Regular cardiac myocyte (primary cell): ENCODE measurements at places on chromosomes 3 and 15. TPM values are rescaled to one million over a fixed set of nuclear protein-coding genes. Genes with fewer than 3 reads are reported as not detected.

The PRR20G gene
- total RNA-seq: not detected in 2 replicates

The PATL2 gene
- under 0.01 and 0.56 TPM in 2 replicates for total RNA-seq

The GPR171 gene
- 0.28 TPM in 1 of 2 replicates, not detected in the other for total RNA-seq

The TERC gene
- 199 and 580 TPM in 2 replicates for total RNA-seq

The NEK10 gene
- total RNA-seq: 15.9 and 27.6 TPM in 2 replicates

The SEC22C gene
- total RNA-seq: 69.2 and 75.0 TPM in 2 replicates
